Pericardium fibroblast (primary cell): ENCODE measurements at places on chromosomes 12 and 14. TPM values are rescaled to one million over a fixed set of nuclear protein-coding genes. Genes with fewer than 3 reads are reported as not detected.

The SDR9C7 gene
- not detected in 2 replicates for total RNA-seq

The LMNTD1 gene
- total RNA-seq, result not detected in 2 replicates

The CBLN3 gene
- 3.1 and 6.9 TPM in 2 replicates for total RNA-seq

The KRT3 gene
- not detected in 2 replicates for total RNA-seq

The MIP gene
- not detected in 2 replicates for total RNA-seq

The IRAK3 gene
- total RNA-seq, result 11.7 and 14.9 TPM in 2 replicates
